ENCODE measurements at places on chromosomes 3 and 15.

- peak; percentile 66 for DNase-seq
These were observed 66.4 kb upstream of the SNRPA1 start for GRCh38 chr15:101361418-101361817.

- DNase-seq: no peak
These were observed 110.4 kb downstream of the LRRC28 start for GRCh38 chr15:99361545-99362185.

DNA sequence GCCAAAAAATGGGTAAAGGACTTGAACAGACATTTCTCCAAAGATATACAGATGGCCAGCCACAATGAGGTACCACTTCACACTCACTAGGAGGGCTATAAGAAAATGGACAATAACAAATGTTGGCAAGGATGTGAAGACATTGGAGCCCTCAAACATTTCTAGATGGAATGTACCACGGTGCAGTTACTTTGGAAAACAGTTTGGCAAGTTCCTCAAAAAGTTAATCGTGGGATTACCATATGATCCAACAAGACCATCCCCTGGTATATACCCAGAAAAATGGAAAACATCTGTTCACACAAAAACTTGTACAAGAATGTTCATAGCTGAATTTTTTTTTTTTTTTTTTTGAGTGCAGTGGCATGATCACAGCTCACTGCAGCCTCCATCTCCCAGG lies 15.9 kb upstream of the HRH1 start:
- DNase-seq: no peak

DNA sequence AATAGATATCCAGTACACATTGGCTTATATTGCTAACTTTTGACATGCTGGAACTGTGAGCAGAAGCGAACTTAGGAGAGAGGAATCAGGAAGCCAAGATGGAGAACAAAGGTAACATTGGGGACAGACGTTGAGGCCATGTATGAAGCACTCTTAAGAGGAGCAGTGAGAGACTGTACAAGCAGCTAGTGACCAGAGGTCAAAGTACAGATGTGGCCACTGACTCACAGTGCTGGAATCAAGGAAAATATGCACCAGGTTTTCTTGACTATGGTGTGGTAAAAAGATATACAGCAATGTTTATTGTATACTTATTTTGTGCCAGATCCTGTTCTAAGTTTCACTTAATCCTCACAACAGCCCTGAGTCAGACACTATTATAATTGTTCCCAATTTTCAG lies 2.0 kb upstream of the IL20RB start:
- peak; percentile 75 for DNase-seq

DNA sequence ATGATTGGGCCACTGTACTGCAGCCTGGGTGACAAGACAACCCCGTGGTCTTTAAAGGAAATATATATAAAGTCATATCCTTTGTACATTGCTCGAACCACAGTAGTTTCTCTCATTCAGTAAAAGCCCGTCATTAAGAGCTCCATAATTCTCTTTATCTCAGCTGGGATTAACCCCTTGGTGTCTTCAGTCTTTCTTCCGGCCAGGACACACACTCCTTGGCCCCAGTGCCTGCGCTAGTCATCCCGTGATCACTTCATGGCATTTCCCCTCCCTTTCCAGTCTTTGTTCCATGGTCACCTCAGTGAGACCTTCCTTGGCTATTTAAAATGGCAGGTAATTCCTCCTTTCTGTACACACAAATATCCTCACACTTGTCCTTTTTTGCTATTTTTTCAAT lies 3.3 kb downstream of the RPL35A start:
- peak; percentile 37 for DNase-seq
